ENCODE measurements at places on chromosomes 1 and 21. TPM values are rescaled to one million over a fixed set of nuclear protein-coding genes. Genes with fewer than 3 reads are reported as not detected.
A peak's percentile ranks its signal among the peaks of the same experiment; 100 is the strongest.

Gene ARHGEF19
- 4.5 TPM for total RNA-seq

Gene STK40
- 13.9 TPM for total RNA-seq

Gene S100A16
- 226 TPM for total RNA-seq

Gene CTTNBP2NL
- total RNA-seq = 31.7 TPM

Gene CAPN8
- total RNA-seq = not detected

Gene ERICH3
- not detected for total RNA-seq

Gene OR2L2
- total RNA-seq = not detected

Gene SH2D5
- 7.2 TPM for total RNA-seq

Gene PLPP3
- total RNA-seq = 46.4 TPM

Gene ILDR2
- total RNA-seq = under 0.01 TPM

Gene AMIGO1
- total RNA-seq = 1.6 TPM

Gene BATF3
- total RNA-seq = 1.6 TPM

Gene EFNA1
- total RNA-seq = 0.28 TPM

Gene PTBP2
- 37.8 TPM for total RNA-seq

GRCh38 chr1:90718411-90719329, 1.6 kb upstream of the BARHL2 start:
- no peak for DNase-seq

DNA sequence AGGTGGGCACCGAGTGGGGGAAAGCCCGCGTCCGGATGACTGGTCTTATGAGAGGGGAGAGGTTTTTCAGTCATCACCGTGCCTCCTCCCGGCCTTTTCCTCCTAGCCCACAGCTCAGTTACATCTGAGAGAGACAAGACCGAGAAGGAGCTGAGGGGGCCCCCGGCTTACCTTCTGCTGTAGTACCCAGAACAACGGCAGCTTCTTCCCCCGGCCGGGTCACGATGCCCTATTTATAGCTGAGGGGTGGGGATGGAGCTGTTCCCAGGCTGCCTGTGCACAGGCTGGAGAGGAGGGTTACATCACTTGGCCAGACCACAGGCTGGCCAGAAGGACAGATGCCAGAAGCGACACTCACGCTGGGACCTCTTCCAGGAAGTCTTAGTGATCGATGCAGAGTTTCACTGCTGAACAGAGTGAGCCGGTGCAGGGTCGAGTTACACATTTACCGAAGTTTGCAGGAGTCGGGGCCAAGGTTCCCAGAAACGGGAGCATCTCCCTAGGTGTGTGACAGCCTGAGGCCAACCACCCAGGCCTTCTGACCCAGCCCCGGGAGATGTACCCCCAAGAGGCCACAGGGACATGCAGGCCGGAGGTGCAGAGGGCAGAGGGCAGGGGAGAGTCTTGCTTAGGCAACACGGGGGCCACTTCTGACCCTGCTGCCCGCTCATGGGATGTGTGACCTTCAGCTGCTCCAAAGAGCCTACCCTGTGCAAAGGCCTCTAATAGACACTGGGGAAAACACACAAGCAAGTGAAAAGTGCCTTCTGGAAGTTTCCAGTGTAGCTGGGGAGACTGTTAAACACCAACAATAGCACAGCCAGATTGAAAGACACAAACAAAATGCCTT, at the start of gene AGT:
Gene AGT, minus strand, starts transcription at position 208 of the 850 bp plus-strand sequence. CDS start 3,299 bp downstream, outside the sequence.
- DNase-seq = peak; percentile 92

DNA sequence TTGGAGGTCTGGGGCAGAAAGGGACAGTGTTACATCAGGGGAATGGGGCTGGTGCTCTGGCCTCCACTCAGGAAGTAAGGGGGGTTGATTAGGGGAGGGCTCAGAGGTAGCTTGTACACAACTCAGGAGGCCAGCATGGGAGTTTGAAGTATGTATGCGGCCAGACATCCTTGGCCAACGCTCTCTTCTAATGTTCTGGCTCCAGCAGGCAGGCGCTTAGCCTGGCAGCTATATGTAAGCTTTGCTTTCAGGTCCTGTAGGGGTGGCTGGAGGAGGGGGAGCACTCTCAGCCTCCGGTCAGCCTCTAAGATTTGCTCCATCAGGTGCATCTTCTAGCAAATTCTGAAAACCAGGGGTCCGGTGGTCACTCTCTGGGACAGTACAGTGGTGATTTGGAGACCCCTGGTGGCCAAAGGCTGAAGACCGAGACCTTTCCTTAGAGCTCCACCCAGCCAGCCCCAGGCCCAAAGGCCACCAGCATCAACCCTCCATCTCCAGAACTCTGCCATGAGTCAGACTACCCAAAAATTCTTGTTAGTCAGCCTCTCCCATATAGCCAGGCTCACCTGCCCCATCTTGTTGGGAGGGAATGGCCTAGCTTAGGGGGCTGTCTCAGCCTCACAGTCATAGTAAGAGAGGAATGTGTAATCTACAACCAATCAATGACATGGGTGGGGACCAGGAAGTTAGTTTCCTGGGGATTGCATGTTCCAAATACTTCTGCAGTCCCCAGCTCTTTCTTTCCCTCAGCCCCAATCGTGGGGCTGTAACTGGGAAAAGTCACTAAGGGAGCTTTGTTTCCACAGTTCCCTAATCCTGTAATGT, 9.7 kb upstream of the COL8A2 start:
- peak; percentile 38 for DNase-seq

- no peak for DNase-seq
Observed at GRCh38 chr1:20950679-20951078, 163.6 kb upstream of the HP1BP3 start.

GRCh38 chr1:162930976-162931560, 70.1 kb upstream of the CCDC190 start:
- DNase-seq = no peak

- peak; percentile 58 for DNase-seq
Observed at GRCh38 chr1:38235705-38236104, 189.1 kb upstream of the POU3F1 start.

- DNase-seq = no peak
Observed at GRCh38 chr1:217004776-217005436, 281.7 kb upstream of the ESRRG start.

DNA sequence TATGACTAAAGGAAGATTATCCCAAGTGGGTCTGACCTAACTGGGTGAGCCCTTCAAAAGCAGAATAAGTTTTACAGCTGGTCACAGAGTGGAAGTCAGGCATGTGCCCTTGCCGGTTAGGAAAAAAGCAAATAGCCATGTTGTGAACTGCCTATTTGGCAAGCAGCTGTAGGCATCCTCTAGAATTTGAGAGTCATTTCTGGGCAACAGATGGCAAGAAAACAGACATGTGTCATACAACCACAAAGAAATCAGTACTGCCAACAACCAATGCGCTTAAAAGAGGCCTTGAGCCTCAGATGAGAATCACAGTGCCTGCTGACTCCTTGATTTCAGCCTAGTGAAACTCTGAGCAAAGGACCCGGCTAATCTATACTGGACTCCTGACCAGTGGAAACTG, 26.8 kb downstream of the LRRC53 start:
- DNase-seq = no peak

GRCh38 chr1:6591222-6591621, 11.4 kb downstream of the ZBTB48 start:
- DNase-seq = no peak

DNA sequence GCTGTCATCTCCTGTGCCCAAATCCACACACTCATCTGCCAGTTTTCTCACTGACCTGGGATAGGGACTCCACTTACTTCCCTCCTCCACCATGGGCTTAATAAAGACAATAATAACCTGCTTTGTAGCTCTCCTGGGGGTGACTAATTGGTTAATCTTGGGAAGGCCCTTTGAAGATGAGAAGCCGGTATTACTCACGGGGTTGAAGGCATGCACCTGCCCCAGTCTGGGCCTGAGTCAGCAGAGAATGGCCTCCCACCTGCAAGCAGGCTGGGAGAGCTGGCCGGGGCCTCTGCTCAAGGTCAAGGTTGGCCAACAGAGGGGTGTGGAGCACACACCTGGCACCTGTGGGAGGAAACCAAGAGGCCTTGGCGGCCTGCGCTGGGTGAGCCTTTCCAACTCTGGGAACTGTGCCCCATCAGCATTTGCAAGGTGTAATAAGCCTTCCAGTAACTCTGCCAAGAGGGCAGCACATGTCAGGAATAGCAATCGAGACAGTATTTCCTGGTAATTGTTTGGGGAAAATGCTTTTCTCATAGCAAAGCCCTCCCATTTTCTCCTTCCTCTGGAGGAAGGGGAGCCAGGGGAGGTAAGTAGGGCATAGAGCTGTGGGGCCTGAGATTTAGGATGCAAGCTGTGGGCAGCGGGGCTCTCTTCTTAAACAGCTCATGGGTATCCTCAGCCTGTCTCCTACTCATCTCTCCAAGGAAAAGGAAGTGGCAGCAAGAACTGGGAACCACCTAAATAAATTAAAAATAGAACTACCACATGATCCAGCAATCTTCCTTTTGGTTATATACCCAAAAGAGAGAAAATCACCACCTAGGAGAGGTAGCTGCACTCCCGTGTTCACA, 49.0 kb downstream of the TOMM20 start:
- peak; percentile 62 for DNase-seq

GRCh38 chr1:44853201-44853600, 10.1 kb upstream of the PTCH2 start:
- no peak for DNase-seq

- DNase-seq = no peak
Observed at GRCh38 chr21:24658926-24659325, 948.4 kb downstream of the MRPL39 start.

- no peak for DNase-seq
Observed at GRCh38 chr21:28614791-28615190, 377.9 kb downstream of the LTN1 start.

DNA sequence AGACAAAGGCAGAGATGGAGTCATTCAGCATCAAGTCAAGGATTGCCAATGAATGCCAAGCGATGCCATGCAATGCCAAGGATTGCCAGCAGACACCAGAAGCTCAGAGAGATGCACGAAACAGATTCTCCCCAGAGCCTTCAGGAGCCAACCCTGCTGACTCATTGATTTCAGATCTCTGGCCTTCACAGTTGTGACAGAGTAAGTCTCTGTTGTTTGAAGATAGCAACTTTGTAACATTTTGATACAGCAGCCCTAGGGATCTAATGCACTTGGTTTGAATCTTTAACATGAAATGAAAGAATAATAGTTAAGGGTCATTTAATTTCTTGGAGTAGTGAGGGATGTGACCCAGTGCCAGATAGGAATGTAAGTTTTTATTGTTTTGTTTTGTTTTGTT, 287.4 kb upstream of the RUNX1 start:
- no peak for DNase-seq

DNA sequence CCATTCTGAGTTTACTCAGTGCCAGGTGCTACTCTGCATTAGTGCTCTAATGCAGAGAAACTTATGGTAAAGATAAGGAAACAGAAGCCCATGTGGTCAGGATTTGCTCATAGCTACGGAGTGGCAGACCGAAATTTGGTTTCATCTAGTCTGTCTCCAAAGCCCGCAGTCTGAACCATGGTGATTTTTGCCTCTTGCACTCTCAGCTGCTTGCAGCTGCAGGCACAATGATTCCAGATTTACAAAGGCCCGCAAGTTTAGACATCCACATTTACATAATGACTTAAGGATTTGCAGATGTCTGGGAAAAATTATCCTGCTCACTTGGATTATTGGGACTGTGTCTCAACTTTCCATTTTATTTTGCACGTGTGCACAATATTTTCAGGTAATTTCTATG, 161.3 kb upstream of the KCNJ6 start:
- no peak for DNase-seq

GRCh38 chr1:8031176-8031785, 5.2 kb upstream of the ERRFI1 start:
- peak; percentile 73 for DNase-seq

GRCh38 chr1:10802944-10803715, 6.7 kb upstream of the CASZ1 start:
- no peak for DNase-seq

DNA sequence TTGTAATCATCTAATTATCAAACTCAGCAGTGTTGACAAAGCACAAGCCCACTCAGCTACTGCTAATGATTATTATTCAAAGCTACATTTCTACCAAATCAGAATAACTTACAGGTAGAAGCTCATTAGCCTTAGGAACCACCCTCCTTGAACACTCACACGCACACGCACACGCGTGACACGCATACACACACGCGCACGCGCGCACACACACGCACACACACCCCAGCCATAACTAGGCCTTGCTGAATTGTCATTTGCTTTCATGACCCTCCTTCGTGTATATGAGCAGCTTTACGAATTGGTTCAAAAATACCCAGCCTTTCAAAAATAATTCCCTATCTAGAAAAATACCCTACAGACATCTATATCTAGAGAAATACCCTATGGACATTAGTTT, 195.6 kb downstream of the SMYD3 start:
- DNase-seq = no peak

DNA sequence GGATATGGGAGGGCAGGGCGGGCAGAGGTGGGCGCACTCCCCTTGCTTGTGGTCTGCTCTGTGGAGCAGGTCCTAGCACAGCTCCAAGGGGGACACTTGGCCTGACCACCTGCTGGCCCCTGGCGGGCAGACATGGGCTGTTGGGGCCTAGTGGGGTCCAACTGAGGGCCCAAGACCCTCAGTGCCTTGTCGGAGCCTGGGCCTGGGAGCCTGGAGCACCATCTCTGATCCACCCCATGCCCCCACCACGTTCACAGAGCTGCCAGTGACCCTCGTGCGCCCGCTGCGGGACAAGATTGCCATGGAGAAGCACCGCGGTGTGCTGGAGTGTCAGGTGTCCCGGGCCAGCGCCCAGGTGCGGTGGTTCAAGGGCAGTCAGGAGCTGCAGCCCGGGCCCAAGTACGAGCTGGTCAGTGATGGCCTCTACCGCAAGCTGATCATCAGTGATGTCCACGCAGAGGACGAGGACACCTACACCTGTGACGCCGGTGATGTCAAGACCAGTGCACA, 70.6 kb downstream of the OBSCN start:
- no peak for DNase-seq

DNA sequence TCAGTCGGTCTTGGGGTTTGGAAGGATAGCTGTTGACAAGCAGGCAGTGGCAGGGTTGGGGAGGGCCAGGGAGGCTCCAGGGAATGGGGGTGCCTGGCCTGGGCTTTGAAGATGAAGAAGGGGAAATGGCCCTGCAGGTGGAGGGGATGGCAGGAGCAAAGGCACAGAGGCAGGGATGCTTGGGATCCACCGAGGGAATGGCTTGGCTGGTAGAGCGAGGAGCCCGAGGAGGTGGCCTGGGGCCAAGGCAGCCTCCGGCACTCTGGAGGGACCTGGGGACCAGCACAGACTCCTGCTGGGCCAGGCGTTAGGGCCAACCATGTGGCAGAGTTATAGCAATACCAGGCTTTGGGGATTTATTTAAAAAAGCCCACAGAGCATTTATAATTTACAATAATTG, 62.9 kb upstream of the EDN2 start:
- DNase-seq = no peak

- DNase-seq = no peak
Observed at GRCh38 chr21:31345136-31345535, 1.1 kb upstream of the TIAM1 start.

GRCh38 chr1:209924390-209924789, 13.6 kb upstream of the SYT14 start:
- no peak for DNase-seq
